ENCODE measurements at places on chromosomes 1 and 21. TPM values are rescaled to one million over a fixed set of nuclear protein-coding genes. Genes with fewer than 3 reads are reported as not detected.

The ADAMTS4 gene
- 0.58 TPM for polyA plus RNA-seq

The KIF17 gene
- not detected for polyA plus RNA-seq

The SYTL1 gene
- polyA plus RNA-seq = 8.6 TPM

The KLHDC9 gene
- not detected for polyA plus RNA-seq

The FABP3 gene
- not detected for polyA plus RNA-seq

The CLCA2 gene
- not detected for polyA plus RNA-seq

The ANGPTL3 gene
- not detected for polyA plus RNA-seq

The MAP1LC3C gene
- not detected for polyA plus RNA-seq

DNA sequence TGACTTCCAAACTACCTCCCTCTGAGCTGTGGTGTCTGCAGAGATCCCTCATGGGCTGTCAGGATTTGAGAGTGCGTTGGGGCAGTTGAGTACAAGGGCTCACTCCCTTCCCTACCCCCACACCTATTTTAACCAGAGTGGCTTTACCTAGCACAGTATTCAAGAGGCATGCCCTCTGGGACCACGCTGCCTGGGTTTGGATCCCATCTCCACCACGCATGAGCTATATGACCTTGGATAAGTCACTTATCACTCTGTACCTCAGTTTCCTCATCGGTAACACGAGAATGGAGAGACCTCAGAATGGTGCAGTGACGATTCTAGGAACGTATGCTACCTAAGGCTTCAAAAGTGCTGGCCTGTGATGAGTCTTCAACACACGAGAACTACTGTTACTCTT, 147.3 kb upstream of the WNT4 start:
- no peak for DNase-seq

DNA sequence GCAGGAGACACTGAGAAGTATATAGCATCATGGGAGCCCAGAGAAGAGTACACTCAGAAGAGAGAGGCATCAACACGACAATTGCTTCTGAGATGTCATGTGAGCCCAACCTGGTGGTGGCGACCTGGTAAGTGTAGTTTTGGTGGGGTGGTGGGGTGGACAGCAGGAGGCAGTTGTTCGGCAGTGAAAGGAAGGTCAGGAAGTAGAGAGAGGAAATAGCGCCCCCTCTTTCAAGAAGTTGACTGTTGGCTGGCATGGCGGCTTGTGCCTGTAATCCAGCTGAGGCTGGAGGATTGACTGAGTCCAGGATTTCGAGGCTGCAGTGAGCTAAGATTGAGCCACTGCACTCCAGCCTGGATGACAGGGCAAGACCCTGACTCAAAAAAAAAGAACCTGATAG, 12.6 kb downstream of the RSPO1 start:
- peak; percentile 51 for DNase-seq

GRCh38 chr1:10838541-10838940, 42.1 kb upstream of the CASZ1 start:
- DNase-seq = no peak

DNA sequence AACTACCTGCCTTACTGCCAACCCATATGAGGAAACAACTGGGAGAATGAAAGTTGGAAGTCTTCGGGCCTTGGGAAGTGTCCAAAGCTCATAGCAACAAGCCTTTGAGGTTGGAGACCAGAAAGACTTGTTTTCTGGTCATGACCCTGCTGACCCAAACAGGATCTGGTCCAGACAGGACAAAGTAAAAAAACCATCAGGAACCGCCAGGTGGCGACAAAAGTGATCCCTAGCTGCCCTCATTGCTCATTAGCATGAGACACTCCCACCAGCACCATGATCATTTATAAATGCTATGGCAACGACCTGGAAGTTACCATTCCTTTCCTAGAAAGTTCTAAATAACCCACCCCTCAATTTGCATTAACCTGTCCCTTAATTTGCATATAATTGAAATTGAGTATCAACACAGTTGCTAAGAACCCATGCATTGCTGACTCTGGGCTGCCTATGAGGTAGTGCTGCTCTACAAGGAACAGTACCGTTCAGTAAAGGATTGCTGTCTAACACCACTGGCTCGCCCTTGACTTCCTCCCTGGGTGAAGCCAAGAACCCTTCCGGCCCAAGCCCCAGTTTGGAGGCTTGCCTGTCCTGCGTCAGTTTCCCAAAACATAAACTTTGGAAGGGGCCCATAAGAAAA, 89.0 kb downstream of the URB2 start:
- peak; percentile 84 for DNase-seq

GRCh38 chr21:31848326-31848985, 24.4 kb upstream of the HUNK start:
- no peak for DNase-seq

GRCh38 chr1:1033009-1033587, 13.2 kb downstream of the AGRN start:
- peak; percentile 93 for DNase-seq

DNA sequence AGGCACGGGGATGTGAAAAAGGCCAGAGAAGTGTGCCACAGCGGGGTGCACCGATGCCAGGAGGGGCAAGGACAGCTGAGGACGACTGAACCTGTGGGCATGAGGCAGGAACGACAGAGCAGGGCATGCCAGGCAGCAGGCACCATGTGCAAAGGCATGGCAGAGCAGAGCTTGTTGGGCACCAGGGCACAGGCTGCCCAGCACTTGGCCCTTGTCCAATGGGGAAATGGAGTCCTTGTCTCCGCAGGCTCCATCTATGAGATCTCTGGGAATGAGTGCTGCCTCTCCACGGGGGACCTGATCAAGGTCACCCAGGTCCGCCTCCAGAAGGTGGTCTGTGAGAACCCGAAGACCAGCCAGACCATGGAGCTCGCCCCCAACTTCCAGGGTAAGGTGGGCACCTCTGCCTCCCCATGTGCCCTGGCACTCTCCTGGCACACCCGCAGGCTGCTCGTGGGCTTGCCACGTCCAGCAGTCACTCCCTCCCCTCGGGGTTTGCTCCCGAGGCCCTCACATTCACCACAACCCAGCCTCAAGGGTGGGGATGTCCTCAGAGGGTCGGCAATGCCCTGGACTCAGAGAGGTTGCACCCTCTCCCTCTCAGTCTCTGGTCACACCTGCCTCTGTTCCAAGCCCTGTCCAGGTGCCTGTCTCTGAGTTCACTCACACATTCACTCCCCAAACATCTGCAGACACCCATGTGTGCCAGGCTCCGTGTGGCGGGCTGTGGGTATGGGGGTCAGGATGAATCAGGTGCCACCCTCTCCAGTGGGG, 4.2 kb downstream of the THEMIS2 start:
- DNase-seq = no peak

- no peak for DNase-seq
These were observed 195.5 kb upstream of the NFIA start for GRCh38 chr1:60886793-60887331.

- no peak for DNase-seq
These were observed 27.2 kb downstream of the RASSF5 start for GRCh38 chr1:206534552-206534951.

DNA sequence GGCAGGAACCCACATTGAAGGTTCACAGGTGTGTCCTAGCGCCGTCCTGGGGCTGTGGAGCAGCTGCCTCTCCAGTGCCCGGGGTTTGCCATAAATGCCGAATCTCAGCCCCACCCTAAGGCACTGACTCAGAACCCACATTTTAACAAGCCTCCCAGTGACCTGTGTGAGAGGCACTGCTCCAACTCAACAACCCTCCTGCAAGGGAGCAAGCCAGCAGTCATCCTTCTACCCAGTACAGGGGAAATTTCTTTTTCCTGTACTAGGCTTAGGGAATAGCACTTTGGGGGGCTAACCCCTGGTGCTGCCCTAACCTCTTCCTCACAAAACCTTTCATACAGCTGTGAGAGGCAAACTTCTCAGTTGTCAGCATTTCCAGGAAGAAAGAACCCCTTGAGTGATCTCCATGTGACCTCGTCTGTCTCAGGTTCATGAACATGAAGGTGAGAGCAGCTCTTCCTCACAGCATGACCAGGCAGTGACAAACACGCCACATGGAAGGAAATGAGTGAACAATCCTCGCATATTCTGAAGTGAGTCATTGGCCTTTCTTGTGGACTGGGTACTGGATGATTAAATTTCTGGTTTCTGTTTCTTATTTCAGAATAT, 11.4 kb upstream of the BCAR3 start:
- DNase-seq = no peak

- no peak for DNase-seq
These were observed 191.7 kb upstream of the POU3F1 start for GRCh38 chr1:38238294-38238693.

- DNase-seq = no peak
These were observed 61.2 kb upstream of the ABCG1 start for GRCh38 chr21:42157606-42158310.

- DNase-seq = no peak
These were observed 18.2 kb upstream of the RC3H1 start for GRCh38 chr1:174040387-174040786.

DNA sequence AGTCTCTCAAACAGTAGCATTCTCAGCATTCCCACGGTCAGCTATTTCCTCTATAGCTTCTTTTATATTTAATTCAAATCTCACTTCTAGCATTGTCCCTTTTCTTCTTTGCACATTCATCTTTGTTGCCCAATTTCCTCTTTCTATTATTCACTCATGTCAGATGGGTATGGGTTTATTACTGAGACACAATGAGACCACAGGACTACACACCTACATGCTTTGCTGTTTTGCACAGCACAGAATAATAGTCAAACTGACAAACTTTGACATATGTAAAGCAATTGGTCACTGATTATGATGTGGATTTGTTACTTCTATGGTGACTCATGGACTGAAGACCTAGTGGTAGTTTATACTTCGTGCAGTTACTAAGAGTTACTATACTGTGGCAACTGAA, 5.8 kb upstream of the CD1C start:
- DNase-seq = no peak

- no peak for DNase-seq
These were observed 63.3 kb downstream of the LHX9 start for GRCh38 chr1:197980457-197980856.

DNA sequence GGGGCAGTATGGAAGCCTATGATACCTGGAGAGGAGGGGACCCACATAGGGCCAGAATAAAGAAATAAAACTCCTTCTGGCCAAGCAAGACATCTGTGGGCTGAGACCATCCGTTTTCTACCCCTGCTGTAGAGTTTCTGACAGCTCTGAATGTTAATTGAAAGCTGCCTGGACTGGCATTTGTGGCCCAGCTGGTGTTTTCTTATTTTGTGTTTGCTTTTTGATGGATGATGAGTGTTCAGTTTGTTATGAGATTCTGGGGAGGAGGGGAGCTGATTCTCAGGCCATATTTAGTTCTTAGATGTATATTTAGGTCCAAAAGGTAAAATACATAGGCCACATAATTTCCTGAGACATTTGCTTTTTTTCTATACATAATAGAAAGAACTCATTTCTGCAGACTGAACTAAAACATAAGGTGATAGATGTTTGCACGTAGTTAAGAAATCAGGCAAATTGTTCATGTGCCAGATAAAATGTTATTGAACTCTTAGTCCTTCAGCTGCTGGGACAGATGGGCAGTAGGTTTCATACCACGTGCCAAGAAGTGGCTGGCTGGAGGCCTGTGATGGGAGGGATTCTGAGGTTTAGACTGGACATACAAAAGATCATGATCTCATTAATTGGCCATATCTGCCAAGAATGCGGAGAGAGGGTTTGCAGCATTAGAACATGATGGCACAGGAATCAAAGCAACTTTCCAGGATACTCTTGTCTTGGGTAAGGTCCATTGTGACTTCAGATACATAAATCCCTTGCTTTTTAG, 54.1 kb downstream of the DSCAM start:
- no peak for DNase-seq

DNA sequence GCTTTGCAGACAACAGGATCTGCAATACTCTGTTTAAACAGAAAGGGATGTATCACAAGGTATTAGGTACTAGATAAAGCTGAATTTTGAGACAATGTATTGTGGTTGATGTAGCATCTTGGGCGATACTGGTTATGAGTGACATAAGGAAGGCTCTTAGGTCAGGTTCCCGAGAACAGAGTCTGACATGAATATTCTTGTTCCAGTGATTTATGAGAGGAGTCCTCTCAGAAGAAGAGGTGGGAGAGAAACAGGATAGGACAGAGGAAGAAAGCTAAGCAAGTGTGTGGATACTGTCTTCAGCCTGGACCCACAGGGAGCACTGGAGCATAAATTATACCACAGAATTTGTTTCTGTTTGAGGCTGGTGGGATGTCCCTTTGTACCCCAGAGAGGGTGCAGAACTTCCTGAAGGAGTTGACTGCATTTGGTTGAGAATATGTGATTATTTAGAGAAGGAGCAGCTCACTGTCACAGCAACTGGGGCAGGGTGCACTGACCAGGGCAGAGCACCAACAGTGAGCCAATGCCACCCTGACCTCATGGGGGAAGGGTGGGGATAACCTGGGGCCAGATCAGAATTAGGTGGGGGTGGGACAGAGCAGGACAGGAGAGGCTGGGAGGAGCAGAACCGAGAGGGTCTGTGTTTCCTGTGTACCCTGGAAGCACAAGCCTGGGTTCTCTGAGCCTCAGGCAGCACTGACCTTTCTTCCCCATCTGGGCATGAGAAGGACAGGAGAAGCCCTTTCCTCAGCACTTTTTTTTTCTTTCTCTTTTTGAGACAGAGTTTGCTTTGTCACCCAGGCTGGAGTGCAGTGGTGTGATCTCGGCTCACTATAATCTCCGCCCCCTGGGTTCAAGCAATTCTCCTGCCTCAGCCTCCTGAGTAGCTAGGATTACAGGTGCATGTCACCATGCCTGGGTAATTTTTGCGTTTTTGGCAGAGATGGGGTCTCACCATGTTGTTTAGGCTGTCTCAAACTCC, 36.3 kb upstream of the SLC6A9 start:
- no peak for DNase-seq

DNA sequence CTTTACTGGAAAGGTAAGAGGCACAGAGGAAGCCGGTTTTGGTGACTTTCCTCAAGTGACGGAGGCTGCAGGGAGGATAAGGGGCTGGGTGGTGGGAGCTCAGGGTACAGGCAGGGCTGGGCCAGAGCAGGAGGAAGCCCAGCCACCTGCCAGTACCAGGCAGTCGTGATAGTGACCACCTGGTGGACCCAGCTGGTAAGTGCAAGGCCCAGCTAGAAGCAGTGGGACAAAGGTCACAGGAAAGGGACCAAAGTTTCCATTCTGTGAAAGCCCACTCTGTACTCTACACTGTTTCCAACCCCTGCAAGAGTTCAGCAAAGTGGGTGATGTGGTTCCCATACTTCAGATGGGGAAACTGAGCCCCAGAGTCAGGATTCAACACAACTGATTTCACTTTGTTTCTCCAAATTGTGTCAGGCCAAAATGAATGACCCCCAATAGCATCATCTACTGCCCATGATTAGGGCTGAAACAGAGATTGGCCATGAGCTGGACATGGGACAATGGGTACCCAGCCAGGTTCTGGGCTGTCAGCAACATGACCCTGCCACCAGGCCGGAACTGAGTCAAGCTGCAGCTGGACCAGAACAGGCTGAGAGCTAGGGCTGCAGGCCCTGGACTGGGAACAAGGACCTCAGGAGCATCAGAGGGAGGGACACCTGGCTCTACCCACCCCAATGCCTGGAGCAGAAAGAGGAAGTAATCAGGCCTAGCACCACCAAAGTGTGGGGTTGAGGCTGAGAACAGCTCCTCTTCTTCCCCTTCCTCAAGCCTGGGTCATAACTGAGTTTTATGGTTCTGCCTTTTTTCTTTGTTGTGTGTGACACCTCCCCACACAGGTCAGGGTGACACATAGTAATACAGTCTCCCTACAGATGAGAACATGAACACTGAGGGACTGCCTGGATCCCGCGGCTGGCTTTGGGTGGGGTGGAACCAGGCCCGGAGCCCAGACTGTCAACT, 50.2 kb downstream of the KCNN3 start:
- DNase-seq = peak; percentile 64

- DNase-seq = no peak
These were observed 142.8 kb downstream of the ZZZ3 start for GRCh38 chr1:77539519-77540142.
